NCI-H345 (cell line): ENCODE measurements at places on chromosomes 12 and 14.

DNA sequence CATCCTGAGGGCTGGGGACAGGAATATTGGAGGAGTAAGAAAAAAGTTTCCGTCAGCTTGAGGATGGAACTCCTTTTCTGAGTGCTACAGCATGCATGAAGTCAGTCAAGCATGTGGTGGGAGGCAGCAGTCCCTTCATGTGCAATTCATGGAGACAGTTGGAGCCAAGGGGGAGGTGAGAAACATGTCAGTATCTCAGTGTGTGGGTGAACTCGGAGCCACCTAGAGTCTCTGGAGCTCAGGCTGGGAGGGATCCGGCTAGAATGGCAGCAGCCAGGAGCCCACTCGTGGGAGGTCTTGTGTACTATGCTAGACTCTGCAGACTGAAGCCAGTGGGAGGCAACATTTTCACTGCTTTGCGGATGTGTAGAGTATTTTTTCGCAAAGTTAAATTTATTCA lies 60.3 kb downstream of the AVPR1A start:
- no peak for DNase-seq

GRCh38 chr12:125098676-125099408 lies 33.6 kb downstream of the AACS start:
- no peak for DNase-seq

GRCh38 chr14:90383731-90384542 lies 12.9 kb upstream of the CALM1 start:
- DNase-seq = peak; percentile 57

DNA sequence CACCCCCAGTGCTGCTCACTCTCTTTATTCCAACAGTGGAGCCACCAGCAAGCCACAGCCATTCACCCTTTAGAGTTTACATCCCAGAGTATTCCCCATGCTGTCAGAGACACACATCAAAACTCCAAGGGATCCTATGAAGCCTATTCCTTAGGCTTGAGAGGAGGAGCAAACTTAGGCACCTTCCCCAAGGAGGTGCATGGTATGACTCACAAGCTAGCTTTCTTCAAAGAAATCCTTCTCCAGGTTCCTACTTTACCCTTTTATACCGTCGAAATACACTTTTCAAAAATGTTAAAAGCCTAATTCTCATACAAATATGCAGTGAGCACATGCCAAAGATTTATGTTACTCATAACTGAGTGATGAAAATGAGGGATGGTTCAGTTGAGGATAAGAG lies 175.4 kb downstream of the ETNK1 start:
- DNase-seq = no peak

DNA sequence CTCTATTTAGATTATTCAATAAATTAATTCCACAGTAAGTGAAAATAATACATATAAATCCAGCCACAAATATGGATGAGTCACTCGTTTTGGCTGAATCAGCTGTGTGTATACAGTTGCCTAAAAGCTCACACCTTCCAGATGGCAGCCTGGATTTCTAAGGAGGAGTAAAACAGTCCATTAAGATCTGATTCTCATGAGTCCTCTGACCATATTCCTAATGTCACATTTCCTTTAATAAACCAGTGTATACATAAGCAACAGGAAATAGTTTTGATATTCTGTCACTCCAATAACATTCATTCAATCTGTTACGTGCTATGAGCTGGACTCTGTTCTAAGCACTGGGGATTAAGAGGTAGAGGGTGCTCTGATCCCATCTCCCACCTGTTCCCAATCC lies 21.8 kb downstream of the MDM1 start:
- no peak for DNase-seq

DNA sequence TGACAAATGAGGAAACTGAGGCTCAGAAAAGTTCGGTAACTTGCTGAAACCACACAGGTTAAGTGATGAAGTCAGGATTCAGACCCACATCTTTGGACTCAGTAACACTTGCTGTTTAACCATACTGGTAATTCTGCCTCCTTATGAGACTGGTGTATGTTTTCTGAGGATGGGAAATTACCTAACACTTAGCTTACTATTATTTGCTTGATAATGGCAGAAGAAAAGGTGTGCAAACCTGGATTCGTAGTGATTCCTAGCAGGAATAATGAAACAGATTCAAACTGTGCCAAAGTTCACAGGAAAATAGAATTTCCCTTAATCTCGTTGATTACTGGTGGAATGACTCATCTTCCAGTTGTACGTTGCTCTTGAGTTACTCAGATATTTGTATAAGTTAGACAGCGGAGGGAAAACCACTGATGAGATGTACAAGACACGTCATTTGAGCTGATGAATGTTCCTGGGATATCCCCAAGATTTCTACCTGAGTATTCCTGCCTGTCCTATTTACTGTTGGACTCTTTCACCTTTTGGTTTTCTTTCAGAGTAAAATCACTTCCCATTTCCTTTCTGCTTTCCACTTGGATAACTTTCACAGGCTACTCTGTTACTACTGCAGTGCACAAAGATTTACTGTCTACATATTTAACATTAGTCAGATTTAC lies 37.5 kb downstream of the PRORP start:
- DNase-seq = no peak

DNA sequence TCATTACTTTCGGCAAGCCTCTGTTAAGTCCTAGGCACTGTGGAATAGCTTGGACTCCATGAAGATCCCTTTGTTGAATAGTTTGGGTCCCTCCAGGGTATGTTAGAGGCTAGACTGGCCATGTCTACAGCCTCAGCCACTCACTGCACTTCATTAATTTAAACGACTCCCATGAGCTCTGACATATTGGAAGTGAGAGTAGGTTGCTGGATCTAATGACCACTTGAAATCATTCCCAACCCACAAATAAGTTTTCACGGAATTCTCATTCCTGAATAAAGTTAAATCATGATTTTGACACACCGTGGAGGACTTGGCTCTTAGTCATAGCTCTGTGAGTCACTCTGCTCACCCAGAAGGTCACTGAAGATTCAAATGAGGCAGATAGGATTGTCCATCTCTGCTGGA lies 21.4 kb upstream of the APPL2 start:
- DNase-seq = no peak

- no peak for DNase-seq
Observed at GRCh38 chr12:115355301-115355700, 671.3 kb upstream of the TBX3 start.

DNA sequence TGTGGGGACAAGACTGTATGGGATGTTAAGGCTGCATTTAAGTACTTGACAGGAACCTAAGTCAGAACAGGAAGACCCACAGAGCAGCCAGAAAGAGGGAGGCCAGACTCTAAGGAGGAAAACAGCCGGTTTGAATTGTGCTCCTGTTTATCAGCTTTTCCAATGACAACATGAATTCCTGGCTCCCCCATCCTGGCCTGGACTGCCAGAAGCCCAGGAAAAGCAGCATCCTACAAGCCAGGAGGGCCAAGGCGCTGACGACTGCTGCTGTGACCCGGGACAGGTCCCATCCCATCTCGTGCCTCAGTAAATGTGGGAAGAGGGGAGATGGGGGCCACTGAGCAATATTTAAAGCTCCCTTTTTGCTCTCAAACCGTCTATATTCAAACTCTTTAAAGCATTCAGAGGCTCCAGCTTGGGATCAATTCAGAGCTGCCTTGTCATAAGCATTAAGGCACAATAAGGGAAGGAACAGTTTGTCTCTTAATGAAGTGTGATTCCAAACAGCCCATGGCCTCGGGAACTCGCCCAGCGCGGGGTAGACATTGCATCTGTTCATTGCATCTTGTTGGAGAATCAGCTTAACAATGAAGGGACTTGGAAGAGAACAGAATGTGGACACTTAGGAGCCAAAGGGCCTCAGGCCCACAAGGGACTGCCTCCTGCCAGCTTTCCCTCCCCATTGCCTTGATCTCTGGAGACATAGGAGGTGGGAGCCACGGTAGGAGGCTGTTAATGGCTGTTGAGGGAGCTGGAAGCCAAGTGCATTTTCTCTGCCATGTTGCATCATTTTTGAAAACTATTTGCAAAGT lies 49.6 kb downstream of the CMKLR1 start:
- no peak for DNase-seq

GRCh38 chr12:106131676-106132075 lies 7.1 kb downstream of the NUAK1 start:
- no peak for DNase-seq

GRCh38 chr12:83985084-83985483 lies 927.5 kb downstream of the SLC6A15 start:
- DNase-seq = no peak

GRCh38 chr12:13342971-13343370 lies 146.4 kb downstream of the EMP1 start:
- no peak for DNase-seq

- DNase-seq = no peak
Observed at GRCh38 chr12:68056300-68056699, 67.1 kb downstream of the IFNG-AS1 start.

- DNase-seq = no peak
Observed at GRCh38 chr14:96583569-96584041, 81.4 kb downstream of the PAPOLA start.

- DNase-seq = no peak
Observed at GRCh38 chr14:29993143-29993542, 65.5 kb upstream of the PRKD1 start.

DNA sequence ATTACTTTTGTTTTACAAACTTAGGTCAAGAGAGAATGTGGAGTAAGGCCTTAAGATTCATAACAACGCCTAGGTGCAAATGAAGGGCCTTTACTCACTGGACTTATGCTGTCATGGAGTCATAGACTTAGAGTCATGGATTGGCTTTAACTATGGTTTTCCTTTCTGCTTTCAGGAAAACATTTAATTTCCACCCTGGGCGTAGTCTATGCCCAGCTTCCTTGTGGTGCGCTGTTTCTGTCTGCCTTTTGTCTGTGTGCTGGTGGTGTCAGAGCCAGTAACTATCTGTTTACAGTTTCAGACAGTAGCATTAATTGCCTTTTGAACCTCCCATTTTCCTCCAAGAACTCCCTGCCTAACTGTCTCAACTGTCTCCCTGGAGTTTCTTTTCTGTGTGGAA lies 31.8 kb upstream of the COX6A1 start:
- DNase-seq = no peak

DNA sequence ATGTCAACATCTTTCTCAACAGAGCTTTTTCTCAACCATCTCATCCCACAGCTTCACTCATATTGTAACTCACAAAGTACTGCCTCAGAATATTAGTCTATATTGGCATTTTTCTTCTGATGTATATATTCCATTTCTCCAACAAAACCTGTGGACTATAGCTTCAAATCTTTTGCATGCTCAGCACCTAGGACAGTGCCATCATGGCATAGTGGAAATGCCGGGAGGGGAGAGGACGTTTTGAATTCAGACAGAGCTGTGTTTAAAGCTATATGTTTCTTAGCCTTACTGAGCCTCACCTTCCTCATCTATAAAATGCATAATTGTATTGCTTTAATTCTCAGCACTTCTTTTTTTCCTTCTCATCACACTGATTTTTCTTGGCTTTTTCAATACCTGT lies 452.6 kb downstream of the GALC start:
- no peak for DNase-seq

DNA sequence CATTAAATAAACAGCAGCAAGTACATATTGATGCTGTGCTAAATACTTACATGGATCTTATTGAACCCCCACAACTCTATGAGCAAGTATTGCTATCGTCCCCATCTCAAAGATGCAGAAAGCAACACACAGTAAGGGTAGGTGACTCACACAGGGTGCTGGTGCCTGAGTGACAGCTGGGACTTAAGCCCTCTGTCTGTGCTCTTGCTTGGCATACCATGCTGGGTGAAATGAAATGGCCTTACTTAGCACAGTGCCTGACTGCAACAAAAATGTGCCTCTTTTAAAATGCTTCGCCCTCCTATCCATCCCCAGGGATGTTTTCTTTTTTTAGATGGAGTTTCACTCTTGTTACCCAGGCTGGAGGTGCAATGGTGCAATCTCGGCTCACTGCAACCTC lies 788 bp downstream of the TEX52 start:
- no peak for DNase-seq

GRCh38 chr12:50508970-50509663 lies 4.3 kb downstream of the DIP2B start:
- no peak for DNase-seq

DNA sequence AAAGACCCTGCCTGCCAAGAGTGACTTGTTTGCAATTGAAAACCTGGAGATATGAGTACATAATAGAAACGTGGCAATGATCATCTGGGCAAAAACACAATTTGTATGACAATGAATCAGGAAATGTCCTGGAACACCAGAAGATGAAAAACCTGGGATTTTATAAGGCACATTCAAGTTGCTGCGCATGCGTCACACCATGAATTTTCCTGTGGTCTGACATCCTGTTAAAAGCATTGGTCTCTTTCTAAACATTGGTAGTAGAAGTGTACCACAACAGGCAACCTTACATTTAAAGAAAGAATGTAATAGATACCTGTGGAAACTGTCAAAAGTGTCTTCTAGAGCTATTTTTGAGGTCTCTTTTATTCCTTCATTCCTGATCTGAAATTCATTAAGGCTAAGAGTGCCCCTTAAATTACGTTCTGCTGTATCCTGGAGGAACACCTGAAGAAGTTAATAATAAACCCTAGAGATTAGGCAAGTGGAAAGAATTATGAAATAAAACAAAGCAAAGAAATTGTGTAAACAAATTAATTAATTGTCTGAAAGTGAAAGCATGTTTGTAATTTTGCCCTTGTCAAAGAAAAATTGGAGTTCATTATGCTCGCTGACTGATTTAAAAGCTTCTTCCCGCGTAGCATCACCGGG lies 676.5 kb downstream of the DIO2 start:
- DNase-seq = no peak

- no peak for DNase-seq
Observed at GRCh38 chr14:75083271-75083670, 13.8 kb downstream of the ZC2HC1C start.

DNA sequence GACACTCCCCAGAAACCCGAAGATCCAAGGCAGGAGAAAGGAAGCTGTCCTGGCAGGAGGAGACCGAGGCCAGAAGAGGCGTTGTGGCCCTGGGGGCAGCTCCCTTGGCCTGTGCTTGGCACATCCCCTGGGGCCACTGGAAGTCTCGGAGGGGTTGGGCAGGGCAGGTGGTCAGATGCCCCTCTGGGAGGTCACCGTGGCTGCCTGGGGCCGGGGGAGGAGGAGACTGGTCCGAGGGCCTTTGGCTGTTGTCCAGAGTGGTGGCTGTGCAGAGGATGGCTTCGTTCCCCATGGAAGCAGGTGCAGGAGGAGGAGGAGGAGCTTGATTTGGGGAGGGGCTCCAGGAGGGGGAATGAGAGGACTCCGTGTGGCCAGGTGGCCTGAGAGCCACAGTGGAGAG lies 3.3 kb upstream of the NUDT14 start:
- peak; percentile 38 for DNase-seq

- DNase-seq = peak; percentile 68
Observed at GRCh38 chr12:97464385-97465321, 2.0 kb downstream of the RMST start.

DNA sequence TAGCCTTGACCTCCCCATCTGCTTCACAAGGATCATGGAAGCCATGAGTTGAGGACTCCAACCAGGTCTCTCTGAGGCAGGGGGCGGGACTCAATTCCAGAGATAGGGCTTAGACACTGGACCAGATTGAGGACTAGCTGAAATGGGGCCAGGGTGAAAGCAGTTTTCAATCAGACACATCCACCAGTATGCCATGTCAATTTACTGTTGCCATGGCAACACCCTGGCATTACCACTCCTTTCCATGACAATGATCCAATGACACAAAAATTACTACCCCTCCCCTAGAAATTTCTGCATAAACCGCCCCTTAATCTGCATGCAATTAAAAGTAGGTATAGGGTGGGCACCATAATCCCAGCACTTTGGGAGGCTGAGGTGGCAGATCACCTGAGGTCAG lies 18.6 kb upstream of the DCAF5 start:
- DNase-seq = no peak

- DNase-seq = no peak
Observed at GRCh38 chr12:94231709-94232108, 83.3 kb downstream of the PLXNC1 start.
